ENCODE measurements at places on chromosomes 5 and 9.

GRCh38 chr5:127957183-127957582, 126.4 kb upstream of the SLC12A2 start:
- no peak for DNase-seq

DNA sequence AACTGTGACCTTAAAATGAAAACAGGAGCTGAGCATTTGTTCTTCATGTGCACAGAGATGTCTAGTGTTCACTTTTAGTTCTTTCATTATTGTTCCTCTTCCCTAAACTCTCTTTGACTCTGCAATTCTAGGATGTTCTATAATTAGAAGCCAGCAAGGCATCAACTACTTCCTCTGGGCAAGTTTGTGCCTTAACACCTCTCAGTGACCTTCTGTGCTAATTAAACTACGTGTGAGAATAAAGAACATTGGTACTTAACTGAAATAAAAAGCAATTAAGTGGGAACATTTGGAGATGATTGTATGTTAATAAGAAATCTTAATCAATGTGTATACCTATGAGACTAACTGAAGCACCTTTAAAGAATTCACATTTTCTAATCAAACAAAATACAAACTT, 242.8 kb downstream of the RASEF start:
- no peak for DNase-seq

- DNase-seq, result no peak
Measured at GRCh38 chr5:135116160-135116561, 82.1 kb upstream of the PITX1 start.

GRCh38 chr5:73387149-73387591, 61.4 kb downstream of the FOXD1 start:
- no peak for DNase-seq

- no peak for DNase-seq
Measured at GRCh38 chr5:175848676-175849075, 22.7 kb upstream of the CPLX2 start.

DNA sequence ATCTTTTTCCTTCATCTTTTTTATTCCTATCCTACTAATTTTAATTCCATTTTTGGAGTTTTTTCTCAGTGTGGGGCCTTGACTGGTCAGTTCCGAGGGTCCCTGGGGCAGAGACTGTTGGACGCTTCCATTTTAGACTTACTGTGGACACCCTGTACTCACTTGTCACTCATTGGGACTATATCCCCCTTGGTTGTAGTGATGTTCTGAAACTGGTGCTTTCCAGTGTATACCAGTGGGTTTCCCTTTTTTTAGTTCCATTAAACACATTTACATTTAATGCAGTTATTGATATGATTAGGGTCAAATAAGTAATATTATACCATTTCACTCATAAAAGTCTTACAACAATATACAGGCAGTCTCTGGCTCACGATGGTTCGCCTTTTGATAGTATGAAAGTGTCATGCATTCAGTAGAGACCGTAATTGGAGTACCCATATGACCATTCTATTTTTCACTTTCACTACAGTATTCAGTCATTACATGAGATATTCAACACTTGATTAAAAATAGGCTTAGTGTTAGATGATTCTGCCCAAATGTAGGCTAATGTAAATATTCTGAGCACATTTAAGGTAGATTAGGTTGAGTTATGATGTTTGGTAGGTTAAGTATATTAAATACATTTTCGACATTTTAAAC, 46.0 kb downstream of the CNOT6 start:
- no peak for DNase-seq

DNA sequence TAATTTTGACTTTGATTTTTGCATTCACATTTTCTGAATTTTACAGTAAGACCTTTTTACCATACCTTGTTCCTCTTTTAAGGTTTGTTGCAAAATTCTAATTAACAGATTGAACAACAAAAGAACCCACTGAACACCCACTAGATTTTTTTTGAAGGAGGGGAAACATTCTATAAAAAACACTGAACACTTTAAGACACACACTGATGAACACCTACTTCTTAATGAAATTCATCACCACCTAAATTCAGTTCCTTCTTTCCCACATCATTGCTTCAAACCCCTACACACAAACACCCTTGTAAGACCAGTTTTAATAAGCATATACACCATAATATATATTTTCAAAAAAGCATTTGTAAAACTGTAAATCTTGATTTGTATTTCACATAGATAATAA, 559.0 kb upstream of the MEF2C start:
- DNase-seq, result no peak

DNA sequence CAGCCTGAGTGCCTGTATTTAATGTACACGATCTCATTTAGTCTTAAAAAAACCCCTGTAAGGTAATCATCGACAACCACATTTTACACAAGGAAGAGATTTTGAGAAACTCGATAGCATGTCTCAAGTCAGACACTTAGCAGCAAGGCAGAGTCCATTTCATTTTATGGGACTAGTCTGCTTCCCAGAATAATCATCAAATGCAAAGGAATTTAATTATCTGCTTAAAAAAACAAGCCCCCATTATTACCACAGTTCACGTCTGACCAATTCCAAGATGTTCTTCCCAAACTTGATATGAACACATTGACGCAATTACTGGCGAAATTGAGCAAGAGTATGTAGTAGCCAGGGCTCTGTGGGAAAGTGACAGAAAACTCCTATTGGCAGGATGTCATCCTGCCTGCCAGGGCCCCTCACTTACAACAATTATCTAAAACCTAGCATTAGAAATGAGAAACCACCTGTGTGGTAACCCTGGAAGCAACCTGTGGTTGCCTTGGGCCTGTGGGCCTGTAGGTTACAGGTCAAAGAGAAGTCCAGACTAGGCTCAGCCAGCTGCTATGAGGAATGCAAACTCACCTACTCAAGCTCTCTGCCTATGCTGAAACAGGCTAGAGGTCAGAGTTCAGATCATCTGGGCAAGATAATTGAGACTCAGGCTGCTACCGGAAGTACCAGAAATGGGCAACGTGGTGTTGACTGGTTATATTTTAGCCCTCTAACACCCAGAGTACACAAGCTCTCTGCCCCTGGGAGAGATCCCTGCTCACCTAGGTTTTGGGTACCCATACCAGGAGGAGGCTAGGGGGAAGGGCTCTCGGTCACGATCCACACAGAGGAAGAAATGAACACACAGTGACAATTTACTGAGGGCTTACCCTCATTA, 1.6 kb downstream of the B4GALT1 start:
- DNase-seq, result no peak

DNA sequence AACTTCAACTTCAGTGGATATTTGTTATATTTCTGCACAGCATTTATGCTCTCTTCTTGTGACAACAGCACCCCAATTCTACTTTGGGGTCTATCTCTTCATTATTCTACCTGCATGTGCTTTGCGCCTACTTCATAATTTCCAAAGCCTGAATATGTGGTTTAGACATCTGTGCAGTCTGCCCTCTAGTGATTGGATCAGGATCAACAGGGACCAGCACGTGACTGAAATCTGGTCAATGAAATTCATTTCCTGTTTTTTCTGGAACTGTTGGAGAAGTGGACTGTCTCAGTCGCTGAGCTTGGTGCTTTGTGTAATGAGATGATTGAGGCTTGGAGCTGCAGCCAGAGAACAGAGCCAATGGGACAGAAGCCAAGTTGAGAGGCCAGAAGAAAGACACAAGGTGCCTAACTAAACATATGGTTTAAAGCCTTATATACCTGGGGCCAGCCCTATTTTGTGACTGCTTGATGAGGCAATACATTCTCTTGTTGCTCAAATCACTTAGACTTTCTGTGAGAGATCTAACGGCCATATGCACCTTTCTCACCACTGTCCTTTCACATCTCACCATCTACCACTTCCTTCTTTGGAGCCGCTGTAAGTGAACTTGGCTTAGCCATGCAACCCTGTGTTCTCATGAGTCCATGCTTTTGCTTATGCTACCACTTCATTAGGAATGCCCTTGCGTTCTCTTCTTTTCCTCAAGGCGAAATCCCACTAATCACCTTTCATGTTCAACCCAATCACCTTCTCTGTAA, 68.8 kb upstream of the PPP2R2B start:
- DNase-seq, result no peak

GRCh38 chr9:74521009-74521408, 23.9 kb downstream of the RORB start:
- no peak for DNase-seq

- DNase-seq, result no peak
Measured at GRCh38 chr5:129173771-129174170, 79.2 kb downstream of the ISOC1 start.

DNA sequence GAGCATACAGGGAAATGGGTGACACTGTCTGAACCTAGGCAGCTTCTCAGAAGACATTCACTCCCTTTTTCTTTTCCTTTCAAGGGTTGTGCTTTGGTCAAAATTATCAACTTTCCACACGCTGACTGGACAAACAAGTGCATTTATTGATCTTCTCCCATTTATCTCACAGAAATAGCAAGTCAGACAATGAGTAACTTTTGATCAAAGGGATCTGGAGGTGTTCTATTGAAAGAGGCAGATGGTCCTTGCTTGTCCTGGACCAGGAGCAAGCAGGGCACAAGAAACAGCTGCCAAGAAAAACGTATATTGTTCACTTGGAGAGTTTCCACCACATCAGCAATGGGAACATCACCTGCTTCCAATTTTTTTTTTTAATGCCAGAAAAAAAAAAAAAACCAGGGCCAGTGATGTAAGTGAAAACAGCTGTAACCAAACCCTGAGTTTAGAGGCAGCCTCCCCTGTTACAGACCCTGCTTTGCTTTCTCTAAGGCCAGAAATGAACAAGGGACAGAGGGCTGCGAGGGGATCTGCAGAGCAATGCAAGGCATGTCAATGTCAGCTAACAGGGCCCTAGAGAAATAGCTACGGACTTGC, 79.8 kb downstream of the NIPSNAP3B start:
- no peak for DNase-seq

DNA sequence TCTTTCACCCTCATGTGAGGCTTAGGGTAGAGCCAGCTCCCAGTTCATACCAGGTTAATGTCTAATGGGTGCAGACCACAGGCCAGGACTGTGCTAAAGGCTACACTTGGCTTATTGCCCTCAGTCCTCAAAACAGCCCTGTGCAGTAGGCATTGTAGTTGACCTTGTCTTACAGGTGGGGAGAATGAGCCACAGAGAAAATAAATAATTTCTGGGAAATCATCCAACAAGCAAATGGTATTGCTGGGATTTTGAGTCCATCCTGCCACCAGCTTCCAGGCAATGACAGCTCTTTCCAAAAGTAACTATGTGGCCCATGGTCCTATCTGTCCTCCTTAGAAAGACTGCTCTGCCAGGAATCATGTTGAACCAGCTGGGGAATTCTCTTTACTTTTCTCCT, 450.0 kb downstream of the GADD45G start:
- no peak for DNase-seq

DNA sequence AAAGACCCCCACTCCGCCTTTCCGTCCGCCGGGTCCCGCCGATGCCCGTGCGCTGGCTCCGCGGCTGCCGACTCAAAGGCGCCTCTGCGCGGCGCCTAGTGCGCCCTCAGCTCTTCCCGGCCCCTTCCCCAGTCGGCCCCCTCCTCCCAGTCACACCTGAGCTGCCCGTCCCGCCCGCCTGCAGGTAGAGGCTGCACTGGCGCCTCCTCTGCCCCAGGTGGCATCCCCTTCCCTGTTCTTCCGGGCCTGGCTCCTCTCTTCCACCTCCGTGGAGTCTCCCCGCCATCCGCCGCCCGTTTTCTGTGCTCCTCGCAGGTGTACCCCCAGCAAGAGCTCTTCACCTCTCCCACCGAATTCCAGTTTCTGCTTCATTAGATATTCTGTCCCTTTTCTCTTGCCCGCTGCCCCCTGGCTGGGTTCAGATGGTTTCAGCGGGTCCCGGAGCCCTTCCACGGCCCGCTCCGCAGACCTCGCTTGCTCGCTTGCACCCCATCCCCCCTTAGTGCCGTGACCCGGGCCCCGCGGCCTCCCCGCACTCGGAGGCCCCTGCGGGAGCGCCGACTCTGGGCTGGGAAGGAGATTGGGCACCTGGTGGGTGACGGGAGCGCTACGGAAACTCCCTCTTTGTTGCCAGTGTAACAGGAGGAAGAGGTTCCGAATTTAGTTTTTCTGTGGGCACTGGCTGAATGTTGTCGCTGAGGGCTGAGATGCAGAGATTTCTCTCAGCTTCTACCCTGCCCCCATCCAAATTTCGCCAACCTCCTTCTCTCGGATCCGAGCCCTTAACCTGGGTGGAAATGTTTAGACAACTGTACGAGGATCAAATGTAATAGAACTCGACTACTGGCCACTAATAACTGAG, 809 bp downstream of the SLC44A1 start:
- no peak for DNase-seq

DNA sequence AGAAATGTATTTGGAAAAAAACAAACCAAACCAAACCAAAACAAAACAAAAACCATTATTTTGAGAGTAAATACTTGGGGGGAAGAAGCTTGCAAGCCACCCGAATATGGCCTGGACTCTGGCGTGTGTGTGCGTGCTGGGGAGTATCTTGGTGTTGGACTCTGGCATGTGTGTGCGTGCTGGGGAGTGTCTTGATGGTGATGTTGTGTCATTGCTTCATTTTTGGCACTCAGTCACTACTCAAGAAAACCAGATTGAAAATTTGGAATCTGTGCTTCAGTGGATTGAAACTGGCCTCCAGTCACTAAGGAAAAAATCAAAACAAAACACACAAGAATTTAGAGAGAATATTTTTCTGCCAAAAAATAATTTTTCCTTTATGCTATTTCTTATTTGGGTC, 76.1 kb downstream of the ARRDC3 start:
- DNase-seq, result no peak

GRCh38 chr5:110099572-110099971, 409.8 kb downstream of the MAN2A1 start:
- DNase-seq, result no peak

- DNase-seq, result no peak
Measured at GRCh38 chr9:16442622-16443021, 427.8 kb downstream of the BNC2 start.

DNA sequence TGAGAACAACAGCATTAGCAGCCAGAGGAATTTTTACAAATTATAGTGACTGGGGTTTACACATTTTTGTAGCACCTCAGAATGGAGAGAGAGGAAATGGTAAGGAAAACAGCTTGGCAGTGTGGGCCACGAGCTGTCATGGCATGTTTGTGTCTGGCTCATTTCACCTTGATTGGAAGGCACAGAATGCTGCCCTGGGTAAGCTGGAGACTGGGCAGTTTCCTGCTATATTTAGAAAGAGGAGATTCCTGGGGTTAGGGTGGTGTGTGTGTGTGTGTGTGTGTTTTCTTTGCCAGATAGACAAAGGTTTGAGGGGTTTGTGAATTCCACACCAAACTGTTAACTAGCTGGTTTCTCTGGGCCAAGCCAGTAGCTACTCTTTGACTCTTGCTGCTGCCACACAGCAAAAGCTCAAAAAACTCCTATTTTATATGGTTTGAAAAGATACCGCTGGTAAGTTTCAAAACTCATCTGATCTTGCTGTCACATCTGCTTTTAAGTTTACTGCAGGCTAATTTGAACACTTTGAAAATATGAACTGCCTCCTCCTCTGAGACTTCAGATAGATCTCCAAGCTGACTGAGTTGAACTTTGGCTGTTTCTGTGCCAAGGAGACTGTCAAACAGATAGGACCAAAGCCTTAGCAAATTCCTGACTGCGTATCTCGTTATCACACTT, 9.1 kb downstream of the ARHGAP26 start:
- no peak for DNase-seq

DNA sequence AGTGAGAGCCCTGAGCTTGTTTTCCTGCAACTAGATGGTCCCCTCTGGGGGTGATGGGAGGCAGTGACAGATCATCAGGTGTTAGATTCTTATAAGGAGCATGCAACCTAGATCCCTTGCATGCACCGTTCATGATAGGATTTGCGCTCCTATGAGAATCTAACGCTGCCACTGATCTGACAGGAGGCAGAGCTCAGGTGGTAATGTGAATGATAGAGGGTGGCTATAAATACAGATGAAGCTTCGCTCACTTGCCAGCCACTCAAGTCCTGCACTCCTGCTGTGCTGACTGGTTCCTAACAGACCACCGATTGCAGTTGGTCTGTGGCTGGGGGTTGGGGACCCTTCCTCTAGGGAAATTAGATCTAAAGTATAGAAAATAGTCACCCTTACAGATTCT, 290.6 kb upstream of the ADCY2 start:
- DNase-seq, result no peak

Data from esophagus squamous epithelium (tissue), 5 donors.